ENCODE measurements at places on chromosomes 6 and 20.

DNA sequence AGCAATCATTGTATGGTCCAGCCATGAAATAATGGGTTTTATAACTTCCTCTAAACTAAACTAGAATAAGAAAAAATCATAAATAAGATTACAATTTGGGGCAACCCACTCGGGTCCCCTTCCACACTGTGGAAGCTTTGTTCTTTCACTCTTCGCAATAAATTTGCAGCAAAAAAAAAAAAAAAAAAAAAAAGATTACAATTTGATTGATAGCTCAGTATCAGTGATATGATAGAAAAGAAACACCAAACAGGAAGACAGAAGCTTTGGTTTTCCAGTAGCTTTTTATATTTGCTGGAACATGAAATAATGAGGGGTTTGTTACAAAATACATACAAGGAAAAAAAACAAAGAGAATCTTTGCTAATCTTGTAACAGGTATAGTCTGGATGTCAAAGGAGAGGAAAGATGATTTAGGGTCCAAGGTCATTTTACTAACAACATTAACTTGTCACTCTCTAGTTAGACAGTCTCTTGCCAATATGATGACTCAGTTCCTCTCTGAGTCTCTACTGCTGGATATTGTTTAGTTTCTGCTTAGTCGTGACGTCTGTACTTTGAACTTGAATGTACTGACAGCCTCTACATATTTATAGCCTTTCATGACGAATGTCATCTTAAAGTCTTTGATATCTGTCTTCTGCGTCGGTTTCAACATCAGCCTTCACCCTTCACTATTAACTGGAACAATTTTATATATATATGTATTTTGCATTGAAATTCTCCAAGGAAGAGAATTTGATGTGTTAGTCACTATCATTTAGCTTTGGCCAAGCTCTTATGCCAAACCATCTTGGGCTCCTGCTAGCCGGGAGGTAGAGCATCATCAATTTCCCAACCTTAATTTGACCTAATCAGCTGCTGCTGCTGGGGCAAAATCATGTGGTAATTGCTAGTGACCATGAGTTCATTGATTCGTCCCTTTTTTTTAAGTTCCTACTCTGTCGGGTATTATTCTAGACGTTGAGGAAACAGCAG lies 213.1 kb upstream of the STXBP5 start:
- DNase-seq = no peak

DNA sequence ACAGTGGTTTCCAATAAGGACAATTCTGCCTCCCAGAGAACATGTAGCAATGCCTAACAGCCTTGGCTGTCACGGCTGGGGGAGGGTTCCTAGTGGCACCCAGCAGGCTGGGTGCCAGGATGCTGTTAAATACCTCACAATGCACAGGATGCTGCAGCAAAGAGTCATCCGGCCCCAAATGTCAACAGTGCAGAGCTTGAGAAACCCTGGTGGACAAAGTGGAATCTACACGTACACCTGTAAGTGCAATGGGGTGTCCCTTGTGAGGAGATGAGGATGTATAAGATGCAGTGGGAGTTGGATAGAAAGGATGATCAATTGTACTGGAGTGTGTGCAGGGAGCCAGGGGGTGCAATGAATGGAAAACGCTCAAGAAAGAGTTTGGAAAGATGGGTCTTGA lies 142.4 kb downstream of the FNDC1 start:
- peak; percentile 6 for DNase-seq

- DNase-seq = no peak
Measured at GRCh38 chr6:118959903-118960302, 24.9 kb upstream of the MCM9 start.

GRCh38 chr6:87756858-87757257 lies 54.8 kb upstream of the AKIRIN2 start:
- peak; percentile 61 for DNase-seq

DNA sequence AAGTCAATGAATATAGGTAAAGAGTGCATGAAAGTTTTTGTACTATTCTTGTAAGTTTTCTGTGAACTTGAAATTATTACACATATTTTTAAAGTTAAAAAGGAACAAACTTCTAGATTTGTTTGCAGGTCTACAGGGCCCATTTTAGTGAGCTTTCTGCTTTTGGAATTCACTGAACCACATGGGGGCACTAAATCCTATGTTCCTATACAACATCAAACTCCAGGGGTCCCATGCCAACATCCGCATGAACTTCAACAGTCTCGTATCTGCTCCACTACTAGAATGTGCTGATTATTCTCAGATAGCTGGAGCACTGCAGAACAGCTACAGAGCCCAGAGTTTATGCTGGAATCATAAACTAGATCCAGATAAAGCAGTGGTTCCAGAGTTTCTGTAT lies 347.9 kb upstream of the SPTLC3 start:
- no peak for DNase-seq

- DNase-seq = peak; percentile 74
Measured at GRCh38 chr20:34536798-34537394, 20.7 kb downstream of the DYNLRB1 start.

DNA sequence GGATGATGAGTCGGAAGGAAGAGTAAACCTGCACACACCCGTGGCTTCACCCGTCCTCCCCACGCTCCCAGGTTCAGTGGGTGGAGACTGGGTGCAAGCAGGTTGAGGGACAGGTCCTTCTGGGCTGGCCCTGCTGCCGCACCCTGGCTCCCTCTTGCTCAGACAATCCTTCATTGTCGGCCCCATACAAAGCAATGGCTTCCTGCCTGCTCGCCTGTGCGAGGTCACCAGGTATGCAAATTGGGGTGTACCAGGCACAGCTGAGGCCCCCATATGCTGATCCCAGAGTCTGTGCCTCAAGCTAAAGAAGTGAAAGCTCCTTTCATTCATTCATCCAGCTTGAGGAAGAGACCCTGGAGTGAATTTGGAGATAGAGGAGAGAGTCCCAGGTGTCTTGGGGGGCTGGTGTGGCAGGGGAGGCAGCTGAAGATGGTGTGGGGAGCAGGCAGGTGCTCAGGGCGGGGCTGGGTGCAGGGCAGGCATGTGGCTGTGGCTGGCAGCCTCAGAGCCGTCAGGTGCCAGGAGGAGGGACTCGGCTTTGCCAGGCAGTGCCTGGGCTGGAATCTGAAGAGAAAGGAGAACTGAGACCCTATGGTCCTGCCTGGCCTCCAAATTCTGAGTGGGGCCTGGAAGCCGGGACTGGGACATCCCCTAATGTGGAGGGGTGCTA lies 4.7 kb downstream of the SLCO4A1 start:
- no peak for DNase-seq

DNA sequence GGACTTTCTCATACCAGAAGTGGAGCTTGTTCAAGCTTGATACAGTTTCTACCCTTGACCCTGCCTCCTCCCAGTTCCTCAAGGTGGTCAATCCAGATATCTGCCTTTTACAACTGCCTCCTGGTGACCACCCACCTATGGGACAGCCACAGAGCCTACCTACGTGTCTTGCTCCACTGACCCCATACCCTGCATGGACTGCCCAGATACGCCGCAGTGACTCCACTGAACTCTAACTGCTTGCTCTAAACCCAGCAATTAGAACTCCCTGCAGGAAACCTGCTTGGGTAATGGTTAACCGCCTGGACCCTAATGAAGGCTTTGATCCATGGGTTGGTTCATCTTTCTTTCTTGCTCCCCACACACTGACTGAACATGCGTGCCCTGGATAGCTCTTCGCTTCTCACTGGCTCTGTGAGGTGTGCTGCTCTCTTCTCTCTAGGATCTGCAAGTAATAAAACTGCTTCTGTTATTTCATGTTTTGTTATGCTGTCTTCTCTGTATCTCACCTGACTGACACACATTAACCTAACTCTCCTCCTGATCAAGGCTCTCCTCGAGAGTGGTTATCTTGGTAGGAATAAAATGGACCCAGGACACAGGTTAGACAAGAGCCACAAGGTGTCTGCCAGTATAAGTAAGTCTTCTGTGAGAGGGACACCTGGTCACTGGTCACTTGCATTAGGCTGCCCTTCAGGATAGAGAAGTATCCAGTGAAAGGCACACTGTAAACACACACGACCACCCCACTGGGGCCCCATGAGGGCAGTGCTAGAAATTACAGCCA lies 79.2 kb downstream of the CHD6 start:
- DNase-seq = no peak

GRCh38 chr6:54282186-54282585 lies 26.1 kb upstream of the TINAG start:
- DNase-seq = no peak

DNA sequence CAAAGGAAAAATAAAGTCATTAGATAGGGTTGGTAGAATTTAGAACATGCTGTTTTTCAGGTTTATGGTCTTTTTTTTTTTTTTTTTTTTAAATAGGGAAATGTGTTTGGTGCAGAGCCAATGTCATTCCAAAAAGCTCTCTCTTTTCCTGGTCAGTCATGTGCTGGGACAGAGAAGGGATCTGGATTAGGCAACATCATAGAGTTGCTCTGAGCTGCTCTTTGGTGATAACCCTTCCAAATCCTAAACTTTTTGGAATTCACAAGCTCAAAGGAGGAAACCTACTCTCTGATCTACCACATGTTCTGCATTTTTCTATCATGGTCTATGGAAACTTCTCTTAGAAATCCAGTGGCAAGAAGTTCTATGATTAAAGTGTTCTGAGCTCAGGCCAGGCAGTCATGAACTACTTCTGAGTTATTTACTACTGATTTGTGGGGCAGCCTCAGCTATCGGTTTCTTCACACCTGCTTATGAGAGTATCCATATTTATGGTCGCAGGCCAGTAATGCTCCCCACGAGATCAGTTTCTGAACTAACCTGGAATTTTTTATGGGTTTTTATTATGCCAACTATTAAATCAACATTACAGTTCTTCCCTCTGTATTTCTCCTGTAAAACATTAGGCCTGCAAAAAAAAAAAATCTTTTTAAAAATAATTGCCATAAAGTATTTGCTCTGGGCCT lies 4.8 kb downstream of the EDN1 start:
- no peak for DNase-seq

DNA sequence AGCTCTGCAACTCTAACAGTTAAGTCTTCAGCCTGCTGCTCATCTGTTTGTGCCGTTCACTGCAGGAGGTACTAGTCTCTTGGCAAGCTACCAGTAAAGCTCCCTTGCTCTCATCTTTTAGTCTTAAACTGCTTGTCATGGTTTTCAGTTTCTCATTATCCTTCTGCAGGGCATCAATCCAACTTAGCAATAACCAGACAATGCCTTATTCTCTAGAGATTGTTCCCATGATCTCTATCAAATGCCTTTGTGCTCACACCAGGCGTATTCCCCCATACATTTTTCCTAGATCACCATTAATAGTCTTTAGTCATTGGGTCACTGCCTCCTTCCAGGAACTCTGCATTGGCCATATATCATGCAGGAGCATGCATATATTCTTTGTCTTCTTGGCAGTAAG lies 171.3 kb downstream of the GRM1 start:
- no peak for DNase-seq

DNA sequence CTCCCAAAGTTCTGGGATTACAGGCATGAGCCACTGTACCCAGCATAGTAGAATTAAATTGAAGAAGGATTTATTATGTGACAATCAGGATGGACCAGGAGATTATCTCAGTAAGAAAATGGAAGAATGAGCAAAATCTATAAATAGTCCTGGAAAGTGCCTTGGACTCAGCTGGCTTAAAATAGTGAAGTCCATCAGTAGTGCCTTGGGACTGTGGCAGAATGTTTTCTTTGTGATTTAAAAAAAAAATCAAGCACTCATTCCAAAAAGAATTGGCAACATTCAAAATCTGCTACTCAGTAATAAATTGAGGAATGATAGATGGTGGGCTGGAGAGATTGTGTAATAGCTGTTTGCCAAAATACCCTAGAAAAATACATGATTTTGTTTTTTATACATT lies 37.0 kb upstream of the MAS1 start:
- DNase-seq = no peak

DNA sequence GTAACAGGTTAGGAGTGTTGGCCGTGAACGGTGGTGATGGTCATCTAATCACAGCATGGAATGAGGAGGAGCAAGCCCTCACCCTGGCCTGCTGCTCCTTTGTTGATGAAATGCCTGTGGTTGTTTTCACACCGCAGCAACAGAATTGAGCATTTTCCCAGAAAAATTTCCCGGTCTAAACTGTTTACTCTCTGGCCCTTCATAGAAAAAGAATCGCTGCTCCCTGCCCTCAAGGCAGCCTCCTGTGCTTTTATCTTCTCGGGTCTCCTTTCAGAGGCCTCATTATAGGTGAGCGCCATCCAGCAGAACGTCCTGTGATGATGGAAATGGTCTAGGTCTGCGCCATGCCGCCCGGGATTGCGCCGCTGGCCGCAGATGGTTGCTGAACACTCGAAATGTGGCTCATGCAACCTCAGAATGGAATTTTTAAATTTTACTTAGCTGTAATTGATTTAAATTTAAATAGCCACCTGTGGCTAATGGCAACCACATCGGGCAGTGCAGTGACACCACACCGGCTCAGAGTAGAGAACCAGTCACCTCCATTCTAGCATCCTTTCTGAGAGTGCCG lies 30.2 kb downstream of the PHACTR3 start:
- no peak for DNase-seq

- no peak for DNase-seq
Measured at GRCh38 chr6:143097224-143097795, 36.6 kb downstream of the AIG1 start.

GRCh38 chr6:119308048-119308570 lies 41.5 kb downstream of the MAN1A1 start:
- DNase-seq = no peak

DNA sequence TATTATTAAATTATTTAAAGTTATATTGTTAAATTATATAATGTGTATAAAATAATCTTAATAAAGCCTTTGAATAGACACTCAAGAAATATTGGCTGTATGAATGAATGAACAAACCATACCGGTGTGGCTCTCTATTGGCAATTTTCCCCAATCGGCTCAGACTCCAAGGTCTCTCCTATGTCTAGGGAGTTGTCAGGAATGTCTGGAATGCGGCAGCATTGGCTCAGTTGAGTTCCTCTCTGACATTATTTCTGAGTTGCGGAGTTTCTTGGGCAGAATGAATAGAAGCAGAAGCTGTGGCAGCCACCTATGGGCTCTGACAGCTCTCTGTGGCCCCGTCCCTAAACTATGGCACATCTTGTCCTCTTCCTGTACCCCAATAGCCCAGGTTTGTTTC lies 111.0 kb downstream of the SOBP start:
- DNase-seq = no peak

DNA sequence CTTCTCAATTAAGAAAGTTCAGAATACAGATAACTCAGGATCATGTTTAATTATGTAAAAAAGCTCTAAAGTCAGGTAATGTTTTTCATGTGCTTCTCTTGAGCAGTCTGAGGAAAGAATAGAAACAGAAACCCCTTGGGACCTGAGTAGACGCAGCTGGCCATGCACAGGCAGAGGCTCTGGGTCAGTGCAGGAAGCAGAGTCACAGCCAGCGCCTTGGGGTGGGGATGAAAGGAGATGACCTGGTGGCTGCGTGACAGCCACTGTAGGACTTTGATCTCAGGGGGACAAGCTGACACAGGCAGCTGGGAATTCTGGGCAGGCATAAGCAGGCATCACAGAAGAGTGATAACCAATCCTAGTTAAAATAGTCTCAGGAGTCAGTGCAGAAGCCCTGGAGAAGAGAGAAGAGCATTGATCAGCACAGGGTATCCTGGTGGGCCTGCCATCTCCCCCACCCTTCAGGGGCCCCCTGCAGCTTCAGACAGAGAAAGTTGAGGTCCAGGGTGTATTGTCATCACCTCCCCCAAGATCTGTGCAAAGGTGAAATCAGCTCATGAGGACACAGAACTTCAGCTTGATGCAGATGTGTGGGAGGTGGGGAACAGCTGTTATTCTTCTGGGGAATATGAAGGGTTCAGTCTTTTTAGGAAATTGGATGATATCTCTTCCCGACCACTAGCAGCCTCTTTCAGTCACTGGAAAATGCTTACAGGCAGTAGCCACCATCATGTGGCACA lies 6.4 kb downstream of the HLA-DQB1 start:
- DNase-seq = no peak

Data from activated CD4-positive, alpha-beta T cell treated with anti-CD3 and anti-CD28 coated beads for 48 hours (primary cell).